Right kidney (tissue), 9 donors: ENCODE measurements at places on chromosomes 3 and 15.

- DNase-seq = no peak
Observed at GRCh38 chr15:57329582-57330367, 46.5 kb upstream of the CGNL1 start.

DNA sequence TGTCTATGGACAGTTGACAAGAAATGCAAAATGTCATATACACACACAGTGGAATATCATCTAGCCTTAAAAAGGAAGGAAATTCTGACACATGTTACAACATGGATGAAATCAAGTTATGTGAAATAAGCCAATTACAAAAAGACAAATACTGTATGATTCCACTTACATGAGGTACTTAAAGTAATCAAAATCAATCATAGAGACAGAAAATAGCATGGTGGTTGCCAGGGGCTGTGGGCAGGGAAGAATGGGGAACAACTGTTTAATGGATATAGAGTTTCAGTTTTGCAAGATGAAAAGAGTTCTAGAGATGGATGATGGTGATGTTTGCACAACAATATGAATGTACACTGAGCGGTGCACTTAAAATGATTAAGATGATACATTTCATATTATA, 613.8 kb upstream of the ZNF385D start:
- DNase-seq = no peak

DNA sequence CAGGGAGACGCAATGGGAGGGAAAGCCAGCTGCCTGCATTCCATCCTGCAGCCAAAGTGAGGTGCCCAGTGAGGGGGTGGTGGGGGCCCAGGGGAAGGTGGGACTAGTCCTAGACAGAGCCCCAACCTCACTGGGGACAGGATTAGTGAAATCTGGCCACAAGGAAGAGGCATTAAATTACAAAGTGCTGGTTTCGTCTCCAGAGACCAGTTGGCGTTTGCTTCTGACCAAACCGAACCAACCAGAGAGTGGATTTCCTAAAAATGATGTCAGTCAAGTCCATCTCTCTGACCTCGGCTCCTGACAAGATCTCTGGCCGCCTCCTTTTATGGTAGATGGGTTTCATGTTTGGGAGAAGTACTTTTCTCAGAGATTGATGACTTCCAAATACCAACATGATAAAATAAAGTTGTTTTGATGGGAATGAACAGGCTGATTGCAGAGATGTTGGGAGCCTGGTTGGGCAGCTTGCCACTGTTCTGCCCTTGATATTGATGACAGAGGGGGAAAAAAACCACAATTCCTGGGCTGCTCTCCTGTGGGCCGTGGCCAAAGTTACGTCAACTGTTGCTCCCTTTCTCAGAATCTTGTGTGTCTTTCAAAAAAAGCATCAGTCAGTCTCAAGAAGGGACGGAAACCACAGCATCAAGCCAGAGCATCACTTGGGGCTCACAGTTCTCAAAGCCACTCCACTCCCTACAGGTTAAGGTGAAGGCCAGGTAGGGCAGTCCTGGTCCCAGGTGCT, 24.6 kb downstream of the ITGA11 start:
- DNase-seq = no peak

GRCh38 chr15:93613386-93613785, 524.4 kb upstream of the RGMA start:
- DNase-seq = no peak

GRCh38 chr15:90211440-90212143, 10.5 kb downstream of the SEMA4B start:
- no peak for DNase-seq
